Effector CD4-positive, alpha-beta T cell (primary cell): ENCODE measurements at places on chromosomes 5 and 9.

GRCh38 chr5:91332267-91333045 lies 50.7 kb downstream of the ARRDC3 start:
- no peak for DNase-seq

GRCh38 chr9:34386656-34387055 lies 10.0 kb upstream of the MYORG start:
- DNase-seq: no peak

GRCh38 chr5:15065091-15065490 lies 193.5 kb upstream of the ANKH start:
- no peak for DNase-seq

- DNase-seq: no peak
Measured at GRCh38 chr5:58018016-58018415, 441.9 kb downstream of the PLK2 start.
